ENCODE measurements at places on chromosomes 7 and 10.

- no peak for DNase-seq
These were observed 71.3 kb downstream of the PAX2 start for GRCh38 chr10:100816671-100817070.

DNA sequence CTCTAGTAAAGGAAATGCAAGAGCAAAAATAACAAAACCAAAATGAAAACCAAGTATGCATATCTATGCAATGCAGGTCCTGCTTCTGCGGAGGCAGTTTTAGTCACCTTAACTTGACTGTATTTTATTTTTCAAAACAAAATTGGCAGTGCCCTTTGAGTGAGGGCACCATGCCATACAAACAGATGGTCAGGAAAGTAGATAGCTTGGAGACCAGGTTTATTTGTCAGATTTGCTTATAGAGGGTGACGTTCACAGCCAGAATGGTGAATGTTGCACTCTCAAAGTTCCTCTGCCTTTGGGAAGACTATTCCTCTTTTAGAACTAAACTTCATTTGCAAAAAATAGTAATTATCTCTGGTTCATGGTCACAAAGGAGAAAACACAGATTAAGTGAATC, 801.9 kb downstream of the ANKRD7 start:
- no peak for DNase-seq

DNA sequence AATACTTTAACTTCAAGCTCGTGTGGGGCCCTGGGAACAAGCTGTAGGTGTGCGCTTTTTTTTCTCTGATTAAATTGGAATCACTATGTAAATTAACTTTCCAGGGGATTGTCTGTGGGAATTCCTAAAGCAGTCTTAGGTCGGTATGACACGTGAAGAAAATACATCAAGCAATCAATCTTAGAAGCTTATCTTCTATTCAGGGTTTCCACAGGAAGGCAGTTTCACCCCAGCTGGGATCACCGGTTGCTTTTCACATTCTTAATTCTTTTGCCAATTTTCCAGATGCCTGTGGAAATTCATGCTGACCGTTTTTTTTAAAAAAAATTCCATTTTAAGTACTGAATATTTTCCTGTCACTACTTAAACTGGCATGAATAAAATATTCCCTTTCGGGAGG, 41.9 kb downstream of the CAMK1D start:
- DNase-seq = no peak

- no peak for DNase-seq
These were observed 276.2 kb upstream of the SEMA3C start for GRCh38 chr7:81195033-81195432.

DNA sequence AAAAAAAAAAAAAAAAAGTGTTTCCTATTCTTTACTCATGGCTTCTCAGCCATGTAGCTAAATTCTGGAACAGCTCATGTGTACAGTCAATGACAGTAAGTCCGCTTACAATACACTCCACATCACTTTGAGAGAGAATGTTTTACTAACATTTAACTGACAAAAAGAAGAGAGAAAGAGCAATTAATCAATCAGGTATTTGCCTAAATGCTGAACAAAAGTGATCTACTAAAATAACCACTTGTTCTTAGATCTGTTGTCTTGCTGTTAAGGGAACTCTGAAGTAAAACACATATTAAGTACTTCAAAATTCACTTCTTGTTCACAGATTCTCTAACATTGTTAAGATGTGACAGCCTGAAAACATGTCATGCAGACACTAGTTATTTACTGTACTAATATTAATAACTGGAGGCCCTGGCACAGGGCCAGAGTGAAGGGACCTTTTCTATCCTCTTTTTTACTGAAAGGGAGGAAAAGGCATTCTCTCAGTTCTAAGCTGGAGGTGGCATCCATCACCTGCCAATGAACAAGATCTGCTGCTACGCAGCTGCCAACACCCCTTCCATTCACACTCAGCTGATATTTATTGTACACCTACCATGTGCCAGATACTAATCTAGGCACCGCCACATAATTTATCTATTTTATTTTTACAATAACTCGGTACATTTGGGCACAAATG, 72.6 kb downstream of the AHR start:
- no peak for DNase-seq

DNA sequence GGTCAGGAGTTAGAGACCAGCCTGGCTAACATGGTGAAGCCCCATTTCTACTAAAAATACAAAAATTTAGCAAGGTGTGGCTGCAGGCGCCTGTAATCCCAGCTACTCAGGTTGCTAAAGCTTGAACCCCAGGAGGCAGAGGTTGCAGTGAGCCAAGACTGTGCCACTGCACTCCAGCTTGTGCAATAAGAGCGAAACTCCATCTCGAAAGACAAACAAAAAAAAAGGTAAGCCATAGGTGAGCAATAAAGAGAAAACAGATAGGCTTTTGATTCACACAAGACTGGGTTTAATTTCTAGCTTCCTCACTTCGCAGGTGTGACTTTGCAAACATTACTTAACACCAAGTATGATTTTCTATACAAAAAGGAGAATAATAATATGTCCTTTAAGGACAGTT, 72.3 kb upstream of the ACBD5 start:
- DNase-seq = no peak

Measured in stimulated activated CD8-positive, alpha-beta memory T cell treated with anti-CD3 and anti-CD28 coated beads, Interleukin-4, amount 100 ng/mL, for 1 hour (primary cell).